ENCODE measurements at places on chromosomes 3 and 15.

DNA sequence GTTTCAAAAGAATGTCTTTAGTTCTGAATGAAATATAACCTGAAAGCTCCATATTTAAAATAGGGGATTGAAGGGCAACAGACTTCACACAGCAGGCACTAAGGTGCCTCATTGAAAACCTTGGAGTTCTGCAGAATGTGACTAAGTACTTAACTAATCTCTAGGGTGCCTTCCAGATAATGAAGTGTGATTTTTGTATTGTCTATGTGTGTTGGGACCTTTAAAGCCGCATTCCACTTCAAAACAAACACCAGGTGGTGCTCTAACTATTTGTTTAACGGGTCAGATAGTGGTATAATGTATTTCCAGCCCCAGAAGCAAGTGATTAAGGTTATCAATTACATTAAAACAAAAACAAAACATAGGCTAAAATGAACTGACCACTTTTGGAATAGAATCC, 28.0 kb downstream of the TFG start:
- no peak for DNase-seq

GRCh38 chr15:58520464-58520863, 88.7 kb downstream of the LIPC start:
- no peak for DNase-seq

GRCh38 chr3:4613366-4613765, 120.2 kb downstream of the ITPR1 start:
- no peak for DNase-seq

GRCh38 chr15:31526916-31527690, 200.5 kb downstream of the KLF13 start:
- DNase-seq: no peak

- DNase-seq: no peak
Observed at GRCh38 chr15:74133694-74134386, 3.5 kb downstream of the ISLR2 start.

DNA sequence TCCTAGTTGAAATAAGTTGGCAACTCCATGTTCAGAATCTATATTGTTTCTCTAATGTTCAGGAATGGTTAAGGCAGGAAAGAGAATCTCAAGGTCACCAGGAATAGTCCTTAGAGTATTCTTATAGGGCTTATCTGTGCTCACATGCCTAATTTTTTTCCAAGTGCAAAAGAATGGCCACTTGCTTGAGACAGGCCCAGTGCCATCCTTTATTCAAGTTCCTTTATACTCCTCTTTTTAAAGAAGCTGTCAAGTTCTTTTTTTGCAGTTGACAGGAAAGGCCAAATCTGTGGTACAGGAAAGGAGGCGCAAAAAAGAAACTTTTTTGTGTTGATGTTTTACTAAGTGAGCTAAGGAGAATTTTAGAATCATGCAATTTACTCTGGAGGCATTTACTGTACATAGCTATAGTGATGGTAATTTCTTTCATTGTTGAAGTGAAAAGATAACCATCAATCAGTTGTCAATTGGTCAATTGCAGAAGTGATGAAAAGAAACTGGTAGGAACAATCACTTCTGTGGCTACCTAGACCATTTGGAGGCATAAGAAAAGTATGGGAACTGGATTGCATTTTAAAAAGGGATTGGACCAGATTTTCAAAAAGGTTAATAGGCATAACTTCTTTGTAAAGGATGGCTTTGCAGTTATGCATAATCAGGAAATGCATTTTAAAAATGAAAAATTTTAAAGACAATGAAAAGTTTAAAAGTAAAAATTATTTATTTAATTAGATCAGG, 102.5 kb upstream of the SOX2 start:
- DNase-seq: no peak

DNA sequence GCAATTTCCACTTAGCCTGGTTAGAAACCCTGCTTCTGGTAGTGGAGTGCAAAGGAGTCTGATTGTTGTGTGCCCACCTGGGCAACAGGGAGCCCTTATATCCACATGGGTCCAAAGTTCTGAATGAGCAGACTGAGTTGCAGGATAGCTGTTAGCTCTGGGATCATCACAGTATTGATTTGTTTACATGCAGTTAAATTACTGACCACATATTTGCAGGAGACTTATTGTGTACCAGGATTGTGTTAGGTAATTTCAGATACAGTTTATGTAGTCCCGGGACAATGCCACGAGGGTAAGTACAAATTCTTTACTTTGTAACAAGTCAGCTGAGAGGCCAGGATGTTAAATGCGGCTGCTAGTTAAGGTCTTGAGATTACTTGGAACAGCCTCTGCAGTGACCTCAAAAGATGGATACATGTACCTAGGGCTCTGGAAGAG, 18.8 kb downstream of the ARHGEF26 start:
- no peak for DNase-seq

DNA sequence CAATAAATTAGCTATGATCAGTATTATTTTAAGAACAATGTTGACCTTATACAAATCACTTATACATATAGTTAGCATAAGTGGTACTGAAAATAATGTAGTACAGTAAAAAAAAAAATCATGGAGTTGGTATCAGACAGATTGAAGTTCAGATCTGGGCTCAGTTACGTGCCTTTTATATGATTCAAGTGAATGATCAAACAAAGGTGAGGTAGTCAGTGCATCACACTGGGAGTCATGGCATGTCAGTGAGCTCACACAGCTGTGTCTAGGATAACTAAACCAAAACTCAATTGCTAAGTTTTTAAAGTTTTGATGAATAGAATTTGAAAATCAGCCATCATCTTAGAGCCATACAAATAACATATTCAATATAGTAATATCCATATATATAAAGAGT, 11.2 kb upstream of the CCR8 start:
- no peak for DNase-seq

- no peak for DNase-seq
Observed at GRCh38 chr3:88744896-88745295, 362.5 kb upstream of the EPHA3 start.

- DNase-seq: no peak
Observed at GRCh38 chr15:91967935-91968606, 114.6 kb downstream of the SLCO3A1 start.

DNA sequence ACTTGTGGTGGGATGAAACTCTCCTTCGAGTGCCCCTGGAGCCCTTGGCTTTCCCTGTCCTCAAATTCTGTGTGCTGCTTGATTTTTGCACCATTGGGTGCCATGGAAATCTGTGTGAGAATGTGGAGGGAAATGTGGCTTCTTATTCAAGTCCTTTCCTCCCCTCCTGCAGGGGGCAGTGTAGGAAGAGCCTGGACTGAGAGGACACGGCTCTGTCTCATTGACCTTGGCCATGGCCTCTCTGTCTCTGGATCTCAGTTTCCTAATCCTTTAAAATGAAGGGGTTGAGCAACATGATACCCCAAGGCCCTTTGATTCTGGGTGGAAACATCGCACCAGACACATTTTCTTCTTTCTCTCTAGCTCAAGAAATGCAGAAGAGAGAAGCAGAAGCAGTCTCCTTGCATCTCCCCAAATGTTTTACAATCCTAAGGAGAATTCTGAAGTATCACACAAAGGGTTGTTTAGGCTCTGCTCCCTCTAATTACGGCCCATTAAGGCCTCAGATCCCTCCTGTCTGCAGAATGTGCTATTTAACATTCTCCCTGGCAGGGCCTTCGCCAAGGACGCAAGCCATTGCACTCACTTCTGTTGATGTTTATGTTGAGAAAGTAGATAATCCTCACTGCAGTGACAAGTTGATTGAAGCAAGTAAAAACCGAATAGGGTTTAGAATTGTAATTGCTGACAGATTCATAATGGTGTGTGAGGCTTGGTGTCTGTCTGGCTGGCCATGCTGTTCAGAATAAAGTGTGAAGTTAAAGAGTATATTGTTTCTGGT, 169.1 kb downstream of the TPRG1 start:
- no peak for DNase-seq

- no peak for DNase-seq
Observed at GRCh38 chr3:194270627-194271459, 80.3 kb downstream of the CPN2 start.

GRCh38 chr3:126431103-126431534, 36.4 kb downstream of the CFAP100 start:
- DNase-seq: no peak

DNA sequence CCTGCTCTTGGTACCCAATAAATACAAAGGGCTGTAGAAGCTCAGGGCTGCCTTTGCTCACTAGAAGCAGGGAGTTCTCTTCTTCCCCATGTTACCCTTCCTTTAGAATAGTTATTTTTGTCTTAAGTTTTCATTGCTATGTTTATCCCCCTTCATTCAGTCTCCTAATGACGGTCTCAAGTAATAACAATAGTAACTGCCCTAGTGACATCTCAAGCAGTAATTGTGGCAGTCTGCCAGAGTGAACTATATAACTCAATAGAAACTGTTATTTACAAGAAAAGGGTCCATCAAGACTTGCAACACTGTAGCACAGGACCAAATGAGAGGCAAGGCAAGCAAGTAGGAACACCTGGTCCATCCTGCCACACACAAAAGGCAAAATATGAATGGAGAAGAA, 32.5 kb upstream of the SIN3A start:
- no peak for DNase-seq

GRCh38 chr3:196739671-196740480, at the start of gene PAK2:
Gene PAK2 (plus strand): TSS chr3:196739857. CDS start chr3:196782647, 42,790 bp downstream.
- peak; percentile 65 for DNase-seq

- DNase-seq: no peak
Observed at GRCh38 chr3:161920196-161920595, 423.6 kb downstream of the OTOL1 start.

DNA sequence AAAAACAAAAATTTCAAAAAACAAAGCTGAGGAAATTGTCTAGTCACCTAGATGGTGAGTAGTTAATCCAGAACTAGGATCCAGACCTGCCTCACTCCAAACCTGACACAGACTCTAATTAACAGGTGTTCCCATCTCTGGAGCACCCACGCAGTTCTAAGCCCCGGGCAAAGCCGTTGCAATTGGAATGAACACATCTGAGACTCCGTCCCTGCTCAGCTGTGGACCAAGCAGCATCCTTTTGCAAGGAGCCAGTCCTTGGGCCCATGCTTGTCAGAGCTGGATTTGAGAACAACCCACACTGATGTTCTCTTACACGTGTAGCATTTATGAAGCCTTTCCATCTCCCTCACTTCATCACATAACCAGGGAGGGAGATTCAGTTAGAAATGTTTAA, 54.8 kb downstream of the LMCD1 start:
- DNase-seq: no peak

- no peak for DNase-seq
Observed at GRCh38 chr3:46460051-46460450, 4.7 kb downstream of the LTF start.

- no peak for DNase-seq
Observed at GRCh38 chr3:141753399-141753798, 9.8 kb upstream of the GRK7 start.

- no peak for DNase-seq
Observed at GRCh38 chr3:123331006-123331405, 117.9 kb downstream of the ADCY5 start.

GRCh38 chr15:66102563-66103292, 150.8 kb downstream of the MEGF11 start:
- DNase-seq: no peak

DNA sequence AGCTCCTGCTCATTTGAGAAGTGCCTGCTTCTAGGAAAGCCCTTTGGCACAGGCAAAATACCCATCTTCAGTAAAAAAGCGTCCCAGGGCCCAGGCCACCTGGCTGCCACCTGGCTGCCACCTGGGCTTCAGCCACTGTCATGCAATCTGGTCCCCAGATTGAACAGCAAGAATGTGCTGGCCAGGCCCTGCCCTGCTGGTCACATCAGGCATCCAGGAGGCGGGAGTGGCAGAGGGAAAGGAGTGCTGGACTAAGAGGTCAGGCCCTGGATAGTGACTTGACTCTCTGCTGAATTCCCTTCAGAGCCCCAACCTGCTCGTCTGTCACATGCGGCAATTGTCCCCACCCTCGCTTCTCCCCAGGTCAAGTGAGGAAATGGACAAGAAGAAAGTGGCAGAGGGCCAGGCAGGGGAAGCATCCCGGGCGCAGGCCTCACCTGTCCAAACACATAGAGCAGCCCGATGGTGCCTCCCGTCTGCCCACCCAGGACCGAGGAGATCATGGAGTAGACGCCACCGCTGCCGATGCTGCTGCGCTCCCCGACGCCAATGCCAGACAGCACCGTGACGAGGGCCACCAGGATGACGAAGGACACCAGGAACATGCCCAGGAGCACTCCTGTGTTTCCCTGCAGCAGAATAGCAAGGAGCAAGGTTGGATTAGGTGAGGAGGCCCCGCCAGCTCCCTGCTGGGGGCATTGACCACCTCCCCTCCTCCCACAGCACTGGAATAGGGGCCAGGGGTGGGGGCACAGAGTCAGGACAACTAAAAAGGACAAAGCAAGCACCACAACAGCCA, 25.5 kb downstream of the SLC12A8 start:
- no peak for DNase-seq

DNA sequence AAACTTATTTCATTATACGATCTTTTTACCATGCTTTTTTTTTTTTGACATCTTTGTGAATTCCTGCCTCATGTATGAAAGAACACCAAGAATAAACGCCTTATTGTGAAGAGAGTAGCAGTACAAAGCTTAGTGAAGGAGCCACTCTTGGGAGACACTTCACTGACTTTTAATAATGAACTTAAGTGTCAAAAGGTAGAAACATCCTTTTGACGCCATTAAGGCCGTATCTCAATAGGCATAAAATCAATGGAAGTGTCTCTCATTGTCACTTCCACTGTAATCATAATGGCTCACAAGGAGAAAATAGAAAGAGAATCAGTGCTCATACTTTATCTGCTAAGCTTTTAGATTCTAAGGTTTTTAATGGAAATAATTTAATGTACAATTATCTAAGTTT, 657.8 kb downstream of the DIPK2A start:
- DNase-seq: no peak

- no peak for DNase-seq
Observed at GRCh38 chr3:58349792-58350626, 17.3 kb downstream of the PXK start.

GRCh38 chr15:68210821-68211655, 5.9 kb upstream of the CALML4 start:
- no peak for DNase-seq

- peak; percentile 61 for DNase-seq
Observed at GRCh38 chr15:52256366-52256765, 39.2 kb downstream of the MYO5C start.

GRCh38 chr3:42165211-42165610, 74.1 kb downstream of the TRAK1 start:
- DNase-seq: no peak

DNA sequence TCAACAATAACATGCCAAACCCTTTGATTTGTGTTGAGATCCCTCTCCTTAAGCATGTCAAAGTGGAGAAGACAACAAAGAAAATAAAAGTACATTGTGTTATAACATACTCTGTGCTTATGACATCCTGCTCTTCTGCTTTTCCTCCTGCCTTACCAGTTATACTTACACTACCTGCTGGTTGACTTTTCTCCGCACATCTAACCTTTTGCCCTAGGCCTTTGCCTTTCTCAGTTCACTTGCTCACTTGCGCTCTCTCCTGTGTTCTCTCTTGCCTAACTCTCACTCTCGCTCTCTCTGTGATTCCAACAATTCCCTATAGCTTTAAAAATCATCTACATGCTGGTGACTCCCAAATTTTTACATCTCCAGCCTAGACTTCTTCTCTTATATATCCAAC, 5.7 kb downstream of the DNAH12 start:
- no peak for DNase-seq

GRCh38 chr3:174243171-174243570, 616.0 kb upstream of the NAALADL2 start:
- no peak for DNase-seq
